ENCODE measurements at places on chromosomes 6 and 20.

DNA sequence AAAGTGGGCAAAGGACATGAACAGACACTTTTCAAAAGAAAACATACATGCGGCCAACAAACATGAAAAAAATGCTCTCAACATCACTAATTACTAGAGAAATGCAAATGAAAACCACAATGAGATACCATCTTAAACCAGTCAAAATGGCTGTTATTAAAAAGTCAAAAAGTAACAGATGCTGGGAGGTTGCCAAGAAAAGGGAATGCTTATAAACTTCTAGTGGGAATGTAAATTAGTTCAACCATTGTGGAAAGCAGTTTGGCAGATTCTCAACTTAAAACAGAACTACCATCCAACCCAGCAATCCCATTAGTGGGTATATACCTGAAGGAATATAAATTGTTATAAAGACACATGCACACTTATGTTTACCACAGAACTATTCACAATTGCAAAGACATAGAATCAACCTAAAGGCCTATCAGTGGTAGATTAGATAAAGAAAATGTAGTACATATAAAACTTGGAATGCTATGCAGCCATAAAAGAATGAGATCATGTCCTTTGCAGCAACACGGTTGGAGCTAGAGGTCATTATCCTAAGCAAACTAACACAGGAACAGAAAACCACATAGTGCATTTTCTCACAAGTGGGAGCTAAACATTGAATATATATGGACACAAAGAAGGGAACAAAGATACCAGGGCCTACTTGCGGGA lies 16.3 kb downstream of the CENPQ start:
- no peak for DNase-seq

DNA sequence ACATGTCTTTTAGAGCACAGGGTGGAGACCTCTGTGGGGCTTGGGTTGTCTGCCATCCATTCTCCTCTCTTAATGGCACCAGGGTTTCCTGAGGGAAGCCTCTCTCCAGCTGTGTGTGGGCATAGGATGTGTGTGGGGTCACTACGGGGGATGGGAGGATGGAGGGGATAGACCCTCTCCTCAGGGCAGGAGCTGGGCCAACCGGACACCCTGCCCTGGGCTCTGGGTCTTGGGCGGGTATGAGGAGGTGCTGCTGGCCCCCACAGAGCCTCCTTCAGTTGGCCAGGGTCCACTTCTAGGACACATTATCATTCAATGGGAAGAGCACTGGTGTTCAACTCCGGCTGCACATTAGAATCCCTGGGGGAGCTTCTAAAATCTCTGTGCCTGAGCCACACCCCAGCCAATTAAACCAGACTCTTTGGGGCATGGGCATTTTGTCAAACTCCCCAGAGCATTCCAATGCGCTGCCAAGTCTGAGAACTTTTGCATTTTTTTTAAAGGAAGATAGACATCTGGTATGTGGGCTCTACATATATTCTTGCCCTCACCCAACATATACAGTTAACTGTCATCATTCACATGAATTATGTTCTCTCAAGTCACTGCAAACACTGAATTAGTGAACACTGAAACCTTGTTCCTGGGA lies 38.5 kb downstream of the TRAM2 start:
- no peak for DNase-seq

DNA sequence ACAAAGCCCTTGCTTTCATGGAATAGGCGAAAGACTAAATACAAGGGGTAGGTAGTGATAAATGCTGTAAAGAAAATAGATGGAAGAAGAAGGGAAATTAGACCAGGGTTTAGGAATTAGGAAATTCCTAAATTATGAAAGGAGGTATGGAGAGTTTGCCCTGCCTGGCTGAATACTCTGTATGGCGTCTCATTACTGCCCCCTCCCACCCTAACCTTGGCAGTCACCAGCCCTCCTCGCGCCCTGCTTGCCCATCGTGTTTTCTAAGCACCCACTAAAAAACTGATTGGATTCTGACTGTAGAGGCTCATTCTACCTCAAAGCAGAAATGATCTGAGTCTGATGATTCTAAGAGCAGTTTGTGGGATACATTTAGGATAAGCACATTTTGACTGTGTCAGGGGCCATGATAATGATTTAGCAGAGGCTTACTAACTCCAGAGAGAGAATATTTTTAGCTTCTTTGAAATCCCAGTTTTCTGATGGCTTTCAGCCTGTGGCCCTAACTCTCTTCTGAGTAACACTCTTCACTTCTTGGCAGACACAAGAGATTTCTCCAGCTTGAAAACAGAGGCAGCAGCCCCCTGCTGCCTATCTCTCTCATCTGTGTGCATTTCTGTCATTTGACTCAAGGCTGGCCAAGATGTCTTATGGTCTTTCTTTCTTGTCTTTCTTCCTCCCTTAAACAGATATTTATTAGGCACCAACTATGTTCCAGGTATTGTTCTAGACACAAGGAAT lies 1.4 kb upstream of the CHD6 start:
- DNase-seq: no peak

GRCh38 chr6:6125495-6125894 lies 118.8 kb upstream of the NRN1 start:
- DNase-seq: no peak

DNA sequence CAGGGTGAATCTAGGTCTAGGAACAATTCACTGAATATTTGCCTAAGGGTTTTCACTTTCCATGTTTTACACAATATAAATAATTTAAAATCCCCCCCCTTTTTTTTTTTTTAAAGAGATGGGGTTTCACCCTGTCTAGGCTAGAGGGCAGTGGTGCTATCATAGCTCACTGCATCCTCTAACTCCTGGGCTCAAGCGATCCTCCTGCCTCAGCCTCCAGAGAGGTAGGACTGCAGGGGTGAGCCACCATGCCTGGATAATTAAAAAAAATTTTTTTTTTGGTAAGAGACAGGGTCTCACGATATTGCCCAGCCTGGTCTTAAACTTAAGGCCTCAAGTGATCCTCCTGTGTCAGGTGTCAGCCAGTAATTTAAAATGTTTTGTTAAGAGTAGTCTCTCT lies 17.8 kb downstream of the QKI start:
- no peak for DNase-seq

GRCh38 chr20:45301824-45302271 lies 4.8 kb upstream of the RBPJL start:
- DNase-seq: no peak

GRCh38 chr6:89375427-89376267 lies 23.1 kb upstream of the UBE2J1 start:
- DNase-seq: peak; percentile 99

DNA sequence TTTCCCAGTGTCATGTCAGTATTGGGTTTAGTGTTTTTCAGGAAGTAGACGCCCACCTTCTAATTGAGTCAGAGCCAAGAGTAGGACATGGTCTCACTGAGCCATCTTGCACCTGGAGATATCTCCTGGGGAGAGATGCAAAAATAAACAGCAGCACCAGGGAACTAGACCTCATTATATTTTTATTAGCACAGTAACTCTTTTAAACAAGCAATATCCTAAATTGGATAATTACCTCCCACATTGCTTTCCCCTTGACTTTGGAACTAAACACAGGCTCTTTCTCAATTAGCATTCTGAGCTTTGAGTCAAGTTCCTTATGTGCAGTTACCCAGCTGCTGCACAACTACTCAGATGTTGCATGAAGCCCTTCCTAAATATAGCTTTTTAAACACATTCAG lies 175.4 kb downstream of the IBTK start:
- DNase-seq: peak; percentile 98

- no peak for DNase-seq
These were observed 49.7 kb upstream of the BHLHE23 start for GRCh38 chr20:63056236-63057170.

- no peak for DNase-seq
These were observed 84.8 kb upstream of the MPC1 start for GRCh38 chr6:166467436-166468000.

GRCh38 chr6:99305021-99305554 lies 44.4 kb downstream of the FAXC start:
- no peak for DNase-seq

DNA sequence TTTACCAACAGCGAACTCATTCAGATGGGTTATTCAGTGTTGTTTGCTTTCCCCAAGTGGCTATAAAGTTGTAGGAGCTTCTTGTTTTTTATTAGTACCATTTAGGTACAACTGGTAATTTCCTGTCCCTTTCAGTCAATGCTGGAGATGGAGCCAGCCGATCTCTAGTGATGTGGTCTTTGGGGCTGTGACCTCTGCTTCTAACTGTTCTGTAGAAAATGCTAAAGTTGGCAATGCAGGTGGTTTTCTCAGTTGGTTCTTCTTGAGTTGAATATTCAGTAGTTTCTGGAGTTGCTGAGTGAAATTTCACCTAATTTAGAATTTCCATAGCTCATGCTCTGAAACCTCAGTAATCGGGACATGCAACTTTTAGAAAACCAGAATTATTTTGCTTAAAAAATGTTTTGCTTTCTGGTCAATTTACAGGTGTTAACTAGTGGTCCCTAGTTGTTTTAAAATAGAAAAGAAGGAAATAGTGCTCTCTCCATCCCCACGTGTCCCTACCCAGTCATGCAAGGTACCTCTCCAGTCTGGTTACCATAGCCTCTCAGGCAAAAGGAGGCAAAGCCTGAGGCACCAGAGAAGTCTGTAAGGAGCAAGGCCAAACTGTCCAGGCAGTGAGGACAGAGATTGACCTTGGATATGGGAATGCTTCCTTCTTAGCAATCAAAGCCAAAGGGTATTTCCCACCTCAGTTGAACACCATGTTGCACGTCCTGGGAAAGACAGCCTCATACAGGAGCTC lies 27.3 kb upstream of the GABRR1 start:
- DNase-seq: no peak

GRCh38 chr6:14614631-14615030 lies 497.1 kb downstream of the CD83 start:
- no peak for DNase-seq

- no peak for DNase-seq
These were observed 97.0 kb downstream of the RAMACL start for GRCh38 chr6:166489301-166490155.

GRCh38 chr20:46974669-46975434 lies 80.2 kb downstream of the EYA2 start:
- no peak for DNase-seq

DNA sequence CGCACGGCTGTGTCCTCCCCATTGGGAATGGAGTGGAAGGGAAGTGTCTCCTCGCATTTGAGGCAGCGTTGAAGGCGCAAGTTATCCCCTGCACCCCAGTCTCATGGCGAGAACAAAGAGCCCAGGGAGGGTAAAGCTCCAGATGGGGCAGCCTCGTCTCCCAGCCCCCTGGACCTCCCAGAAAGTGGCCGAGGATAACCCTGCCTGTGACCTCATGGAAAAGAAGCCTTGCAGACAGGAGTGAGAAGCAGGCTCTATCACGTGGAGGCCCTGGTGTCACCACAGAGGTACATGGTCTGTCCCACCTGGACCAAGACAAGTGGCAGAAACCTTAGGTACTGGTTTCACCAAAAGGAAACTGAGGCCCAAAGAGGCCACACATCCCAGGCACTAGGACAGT lies 134.8 kb upstream of the RPS6KA2 start:
- no peak for DNase-seq

DNA sequence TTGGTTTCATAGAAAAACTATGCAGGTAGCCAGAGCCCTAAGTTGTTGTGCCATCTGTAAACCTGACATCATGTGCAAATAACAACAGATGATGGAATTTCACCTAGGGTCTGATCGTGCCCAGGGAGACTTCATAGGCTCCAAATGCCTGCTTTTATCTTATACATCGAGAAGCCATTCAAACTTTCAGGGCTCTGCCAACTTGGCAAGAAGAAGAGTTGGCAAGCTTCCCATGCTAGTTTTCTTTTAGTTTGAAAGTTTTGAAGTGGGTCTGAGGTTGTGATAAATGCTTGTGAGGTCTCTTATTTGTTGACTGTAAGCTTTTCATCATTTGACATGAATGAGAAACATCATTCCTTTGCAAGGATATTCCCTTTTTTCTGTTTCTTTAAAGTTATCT lies 175.4 kb upstream of the FLRT3 start:
- no peak for DNase-seq

DNA sequence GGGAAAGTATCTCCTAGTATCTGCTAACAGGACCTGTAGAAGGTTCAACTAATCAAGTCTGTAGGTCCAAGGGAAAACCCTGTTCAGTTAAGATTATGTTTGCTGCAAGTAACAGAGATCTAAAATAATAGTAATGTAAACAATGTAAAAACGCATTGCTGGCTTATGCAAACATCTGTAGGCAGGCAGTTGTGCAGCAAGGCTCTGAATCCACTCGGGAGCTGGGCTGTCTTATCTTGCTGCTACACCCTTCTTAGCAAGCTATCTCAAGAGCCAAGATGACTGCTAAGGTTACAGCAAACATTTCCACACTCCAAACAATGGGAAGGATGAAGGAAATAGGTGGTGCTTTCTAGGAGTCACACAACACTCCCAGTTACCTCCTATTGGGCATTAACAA lies 397.3 kb upstream of the NRSN1 start:
- DNase-seq: no peak

DNA sequence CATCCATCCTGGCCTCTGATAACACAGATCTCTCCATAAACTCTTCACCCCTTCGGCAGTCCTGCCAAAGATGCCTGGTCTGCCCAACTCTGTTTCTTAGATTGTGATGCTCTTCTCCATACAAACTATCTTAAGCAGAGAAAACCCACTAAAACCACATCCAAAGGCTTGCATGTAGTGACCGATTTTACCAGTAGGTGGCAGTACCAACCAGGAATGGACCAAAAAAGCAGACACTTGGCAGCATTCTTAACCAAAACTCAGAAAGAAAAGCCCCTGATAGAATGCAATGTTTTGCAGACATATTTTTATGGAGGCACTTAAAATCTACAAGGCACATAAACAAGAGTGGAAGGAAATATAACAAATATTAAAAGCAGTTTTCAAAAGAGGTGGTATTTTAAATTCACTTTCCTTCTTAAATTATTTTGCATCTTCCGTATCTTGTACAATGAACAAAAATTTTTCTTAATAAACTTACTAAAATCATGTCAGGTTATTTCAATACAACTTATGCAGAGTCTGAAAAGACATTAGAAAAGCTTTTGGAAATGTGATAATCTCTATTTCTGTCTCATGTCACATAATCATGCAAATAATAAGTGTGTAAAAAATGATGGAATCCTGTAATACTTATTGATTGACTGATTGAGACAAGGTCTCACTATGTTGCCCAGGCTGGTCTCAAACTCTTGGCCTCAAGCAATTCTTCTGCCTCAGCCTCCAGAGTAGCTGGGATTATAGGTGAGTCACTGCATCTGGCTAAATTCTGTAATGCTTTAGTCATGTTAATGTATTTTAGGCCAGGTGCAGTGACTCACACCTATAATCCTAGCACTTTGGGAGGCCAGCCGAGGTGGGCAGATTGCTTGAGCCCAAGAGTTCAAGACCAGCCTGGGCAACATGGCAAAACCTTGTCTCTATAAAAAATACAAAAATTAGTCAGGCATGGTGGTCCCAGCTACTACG lies 29.4 kb downstream of the LRP11 start:
- peak; percentile 34 for DNase-seq

Measured in NCI-H774 (cell line).